ENCODE measurements at places on chromosomes 13 and 19.
A peak's percentile ranks its signal among the peaks of the same experiment; 100 is the strongest.

DNA sequence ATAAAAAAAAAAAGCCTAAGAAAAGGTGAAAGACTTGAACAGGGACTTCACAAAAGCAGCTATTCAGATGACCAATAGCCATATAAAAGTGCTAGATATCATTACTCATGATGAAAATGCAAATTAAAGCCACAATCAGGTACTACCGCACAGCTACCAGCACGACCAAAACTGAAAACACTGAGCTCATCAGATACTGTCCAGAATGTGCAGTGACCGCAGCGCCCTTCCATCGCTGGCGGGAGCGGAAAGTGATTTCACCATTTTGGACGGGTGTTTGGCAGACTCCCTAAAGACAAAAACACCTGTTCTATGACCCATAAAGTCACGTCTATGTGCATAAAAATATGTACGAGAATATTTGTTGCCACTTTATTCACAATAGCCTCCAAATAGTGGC is 60.7 kb downstream of the SLC6A16 start:
- DNase-seq, result no peak

- no peak for DNase-seq
These were observed 161.4 kb downstream of the STK24 start for GRCh38 chr13:98415326-98416070.

DNA sequence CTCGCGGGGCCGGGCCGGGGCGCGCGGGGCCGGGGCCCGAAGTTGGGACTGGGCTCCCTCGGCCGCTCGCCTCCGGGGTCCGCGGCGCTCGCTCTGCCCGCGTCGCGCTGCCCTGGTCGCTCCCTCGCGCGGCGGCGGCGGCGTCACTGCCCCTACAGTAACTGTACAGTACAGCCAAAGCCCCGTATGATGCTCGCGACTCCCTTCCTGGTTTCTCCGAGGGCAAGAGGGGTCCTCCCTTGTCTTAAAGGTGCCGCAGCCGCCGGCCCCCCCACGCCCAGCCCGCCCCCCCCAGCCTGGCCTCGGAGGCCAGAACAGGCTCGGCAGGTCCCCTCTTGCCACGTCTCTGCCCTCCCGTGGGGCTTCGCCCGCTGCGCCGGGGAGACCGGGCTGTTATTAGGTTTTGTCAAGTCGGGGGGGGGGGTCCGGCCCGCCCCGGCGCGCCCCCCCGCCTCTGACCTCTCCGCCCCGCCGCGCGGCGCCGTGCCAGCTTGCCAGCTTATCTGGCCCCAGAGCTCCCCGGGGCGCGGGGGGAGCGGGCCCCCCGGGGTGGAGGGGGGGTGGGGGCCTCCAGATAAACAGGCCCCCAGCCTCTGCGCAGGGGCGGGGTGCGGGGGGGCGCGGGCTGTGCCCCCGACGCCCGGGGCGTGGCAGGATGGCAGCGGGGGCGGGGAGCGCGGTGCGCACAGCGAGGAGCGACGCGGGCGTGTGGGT is at the start of gene ZBTB7A:
Gene ZBTB7A, minus strand, starts transcription at position 218 of the 714 bp plus-strand sequence. CDS start 11,667 bp downstream, outside the sequence.
- DNase-seq, result peak; percentile 47

DNA sequence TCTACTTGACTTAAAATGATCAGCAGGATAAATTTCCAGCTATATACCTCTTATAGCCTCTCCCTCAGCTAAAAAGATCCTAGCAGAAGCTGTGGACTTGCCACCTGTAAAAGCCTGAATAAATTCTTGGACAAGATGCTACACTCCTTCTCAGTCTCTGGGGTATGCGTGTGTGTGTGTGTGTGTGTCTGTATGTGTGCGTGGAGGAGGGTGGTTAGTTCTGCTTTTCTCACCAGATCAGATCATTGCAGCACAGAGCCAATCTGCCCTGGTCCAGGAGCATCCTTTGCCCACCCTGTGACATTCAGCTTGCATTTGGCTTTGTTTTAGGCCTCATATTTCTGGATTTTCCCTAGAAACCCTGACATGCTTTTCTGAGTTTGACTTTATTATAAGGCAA is 438.3 kb downstream of the RFC3 start:
- no peak for DNase-seq
